AG08396 (cell line): ENCODE measurements at places on chromosomes 7 and 10.
A peak's percentile ranks its signal among the peaks of the same experiment; 100 is the strongest.

GRCh38 chr10:1320739-1321320 lies 264.6 kb downstream of the WDR37 start:
- DNase-seq, result no peak

- no peak for DNase-seq
Measured at GRCh38 chr7:157006205-157006747, 4.2 kb downstream of the MNX1 start.

- DNase-seq, result no peak
Measured at GRCh38 chr7:144842377-144842851, 6.6 kb upstream of the TPK1 start.

DNA sequence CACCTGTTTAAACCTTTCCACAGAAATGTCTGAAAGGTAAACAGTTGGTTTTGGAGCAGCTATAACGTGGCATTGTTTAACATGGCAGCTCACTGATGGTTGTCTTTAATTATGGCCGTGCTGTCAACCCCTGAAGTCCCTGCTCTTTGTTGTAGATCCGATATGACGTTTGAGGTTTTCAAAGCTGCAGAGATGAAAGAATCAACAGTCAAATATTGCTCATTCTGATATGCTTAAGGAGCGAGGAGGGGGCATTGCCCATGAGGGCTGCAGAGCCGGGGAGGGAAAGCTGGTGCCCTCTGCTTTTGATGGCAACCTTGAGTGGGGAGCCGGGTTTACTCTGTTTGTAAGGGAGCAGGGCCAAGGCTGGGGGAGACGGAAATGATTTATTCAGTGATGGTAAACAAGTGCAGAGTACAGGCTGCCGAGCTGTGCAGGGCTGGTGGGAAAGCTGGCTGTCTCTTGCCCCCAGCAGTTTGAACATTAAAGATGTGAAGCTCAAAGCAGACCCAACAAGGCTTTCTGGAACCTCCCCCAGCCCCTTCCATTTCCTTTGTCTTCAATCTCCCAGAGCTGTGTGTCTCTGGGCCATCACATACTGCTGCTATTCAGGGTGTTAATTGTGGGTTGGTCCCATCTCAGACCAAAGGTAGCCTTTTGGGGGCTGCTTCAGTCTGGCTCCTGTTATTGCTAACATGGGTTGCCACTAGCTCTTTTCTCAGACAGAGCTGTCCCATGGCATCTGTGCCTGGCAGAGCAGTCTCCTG lies 345.5 kb downstream of the LRMDA start:
- no peak for DNase-seq

GRCh38 chr7:48042636-48043035 lies 7.3 kb downstream of the C7orf57 start:
- no peak for DNase-seq

DNA sequence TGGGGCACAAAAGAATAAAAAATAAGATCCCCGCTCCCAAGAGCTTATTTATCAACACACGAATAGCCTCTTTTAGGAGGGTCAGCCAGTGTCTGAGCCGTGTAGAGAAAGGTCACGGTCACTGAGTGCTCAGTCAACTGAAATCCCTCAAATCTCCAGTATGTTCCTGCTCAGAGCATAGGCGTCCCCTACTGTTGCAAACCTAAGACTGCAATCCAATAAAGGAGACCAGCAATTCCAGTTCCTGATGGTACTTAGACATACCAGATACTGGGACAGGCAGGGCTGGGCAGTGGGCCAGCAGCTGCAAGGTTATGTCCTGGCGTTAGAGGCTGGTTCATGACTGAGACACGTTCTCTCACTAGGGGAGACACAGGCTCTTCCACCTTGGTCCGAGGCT lies 93.6 kb downstream of the CACNB2 start:
- DNase-seq, result no peak

DNA sequence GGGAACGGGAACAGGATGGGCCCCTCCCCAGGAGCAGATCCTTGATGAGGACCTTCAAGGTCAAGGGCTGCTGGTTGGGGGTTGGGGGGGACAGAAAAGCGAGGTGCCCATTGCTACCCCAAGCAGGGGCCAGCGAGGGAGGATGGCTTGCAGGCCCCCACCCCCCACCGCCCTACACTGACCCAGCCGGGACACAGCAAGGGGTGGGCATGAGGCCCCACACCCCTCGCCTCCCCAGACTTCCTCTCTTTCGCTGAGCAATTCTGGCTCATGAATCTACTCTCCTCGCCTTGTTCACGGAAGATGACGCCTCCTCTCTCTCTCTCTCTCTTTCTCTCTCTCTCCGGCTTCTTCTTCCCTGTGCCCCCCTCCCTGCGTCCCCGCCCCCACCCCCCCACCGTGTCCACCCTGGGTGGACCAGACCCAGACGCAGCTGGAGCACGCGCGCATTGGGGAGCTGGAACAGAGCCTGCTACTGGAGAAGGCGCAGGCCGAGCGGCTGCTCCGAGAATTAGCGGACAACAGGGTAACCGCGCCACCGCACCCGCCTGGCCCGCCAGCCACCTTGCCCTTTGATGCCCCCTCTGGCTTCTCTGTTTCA lies 81.1 kb upstream of the GTF2IRD1 start:
- DNase-seq, result no peak

- DNase-seq, result peak; percentile 45
Measured at GRCh38 chr7:124459101-124460055, 306.2 kb downstream of the GPR37 start.

GRCh38 chr10:33681595-33681994 lies 347.1 kb upstream of the NRP1 start:
- DNase-seq, result no peak

DNA sequence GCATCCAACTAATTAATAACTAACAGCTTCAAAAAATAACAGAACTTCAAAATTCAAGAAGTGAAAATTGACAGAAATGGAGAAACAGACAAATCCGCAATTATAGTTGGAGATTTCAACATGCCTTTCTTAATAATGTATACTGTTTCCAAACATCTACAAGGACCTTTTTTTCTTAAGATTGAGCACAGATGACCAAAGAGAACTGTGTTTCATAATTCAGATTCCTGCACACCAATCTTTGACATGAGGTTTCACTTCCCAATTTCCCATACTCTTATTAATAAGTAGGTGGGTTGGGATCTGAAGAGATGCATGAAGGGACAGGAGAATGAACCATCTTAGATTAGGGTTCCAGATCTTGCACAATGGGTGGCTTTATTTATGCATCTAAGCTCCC lies 24.9 kb upstream of the GIMAP7 start:
- DNase-seq, result no peak

DNA sequence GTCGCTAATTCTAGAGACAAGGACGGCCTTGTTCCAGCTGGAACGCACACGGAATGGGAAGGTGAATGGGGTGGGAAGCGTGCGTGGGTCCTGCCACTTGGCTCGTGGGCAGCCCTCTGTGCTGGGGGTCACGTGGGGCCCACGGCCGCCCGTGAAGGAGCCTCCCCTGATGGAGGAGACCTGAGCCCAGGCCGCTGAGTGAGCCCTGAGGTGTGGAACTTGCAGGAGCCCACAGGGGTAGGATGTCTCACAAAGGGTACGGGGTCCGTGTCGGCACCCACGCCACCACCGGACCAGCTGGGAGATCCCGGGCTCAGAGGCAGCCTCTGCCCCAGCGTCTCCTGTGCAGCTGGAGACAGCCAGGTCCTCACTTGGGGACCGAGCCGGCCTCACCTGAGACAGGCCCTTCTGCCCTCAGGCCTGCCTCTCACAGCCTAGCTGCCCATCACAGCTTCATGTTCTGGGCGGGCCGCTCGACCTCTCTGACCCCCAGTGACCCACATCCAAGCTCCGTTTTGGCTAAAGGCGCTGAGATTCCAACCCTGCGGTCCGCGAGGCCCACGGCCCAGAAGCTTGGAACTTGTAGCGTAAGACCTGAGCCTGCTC lies 84.8 kb downstream of the FOXL3 start:
- DNase-seq, result no peak
